ENCODE measurements at places on chromosomes 11 and 22. TPM values are rescaled to one million over a fixed set of nuclear protein-coding genes. Genes with fewer than 3 reads are reported as not detected.

The MOV10L1 gene
- not detected for total RNA-seq

The KCNJ5 gene
- total RNA-seq = 0.05 TPM

The SYCE3 gene
- not detected for total RNA-seq

The GAL gene
- 15.9 TPM for total RNA-seq

The ROBO3 gene
- 40.0 TPM for total RNA-seq

The SCARF2 gene
- 8.1 TPM for total RNA-seq

The KRTAP5-2 gene
- not detected for total RNA-seq

The TNNT3 gene
- total RNA-seq = not detected

The FXYD6 gene
- total RNA-seq = 18.1 TPM

The HNRNPUL2 gene
- total RNA-seq = 43.6 TPM

The SCN3B gene
- 34.1 TPM for total RNA-seq

The OR10A2 gene
- total RNA-seq = not detected

The MMP13 gene
- not detected for total RNA-seq

All from endothelial cell (in vitro differentiated cells).